Heart left ventricle (tissue), 16 donors: ENCODE measurements at places on chromosomes 4 and X.

GRCh38 chr4:1754336-1754735 lies 33.0 kb downstream of the TACC3 start:
- DNase-seq, result no peak

DNA sequence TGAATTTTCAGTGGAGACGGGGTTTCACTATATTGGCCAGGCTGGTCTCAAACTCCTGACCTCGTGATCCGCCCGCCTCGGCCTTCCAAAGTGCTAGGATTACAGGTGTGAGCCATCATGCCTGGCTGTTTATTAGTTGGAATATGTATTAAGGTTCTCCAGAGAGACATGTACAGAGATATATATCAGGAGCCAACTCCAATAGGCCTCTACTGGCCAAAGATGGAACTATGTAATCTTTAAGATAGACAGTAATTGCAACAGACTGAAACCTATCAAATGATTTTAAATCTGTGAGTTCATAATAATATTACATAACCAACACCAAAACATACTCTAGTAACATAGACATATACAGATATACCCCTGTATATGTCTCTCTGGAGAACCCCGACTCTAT lies 5.8 kb upstream of the DMP1 start:
- no peak for DNase-seq

DNA sequence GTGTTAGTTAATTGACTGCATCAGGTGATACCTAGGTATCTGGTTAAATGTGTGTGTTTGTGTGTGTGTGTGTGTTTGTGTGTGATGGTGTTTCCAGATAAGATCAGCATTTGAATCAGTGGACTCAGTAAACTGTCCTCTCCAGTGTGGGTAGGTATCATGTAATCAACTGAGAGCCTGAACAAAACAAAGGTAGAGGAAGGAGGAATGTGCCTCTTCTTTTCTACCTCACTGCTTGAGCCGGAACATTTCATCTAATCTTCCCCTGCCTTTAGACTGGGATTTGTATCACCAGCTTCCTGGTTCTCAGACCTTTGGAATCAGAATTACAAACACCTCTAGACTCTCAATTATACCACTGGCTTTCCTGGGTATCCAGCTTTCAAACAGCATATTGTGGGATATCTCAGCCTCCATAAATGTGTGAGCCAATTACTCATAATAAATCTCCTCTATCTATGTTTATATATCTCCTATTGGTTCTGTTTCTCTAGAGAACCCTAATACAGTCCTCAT lies 120.5 kb downstream of the TBCK start:
- DNase-seq, result no peak

- no peak for DNase-seq
Measured at GRCh38 chr4:184453365-184454160, 20.8 kb downstream of the IRF2 start.

DNA sequence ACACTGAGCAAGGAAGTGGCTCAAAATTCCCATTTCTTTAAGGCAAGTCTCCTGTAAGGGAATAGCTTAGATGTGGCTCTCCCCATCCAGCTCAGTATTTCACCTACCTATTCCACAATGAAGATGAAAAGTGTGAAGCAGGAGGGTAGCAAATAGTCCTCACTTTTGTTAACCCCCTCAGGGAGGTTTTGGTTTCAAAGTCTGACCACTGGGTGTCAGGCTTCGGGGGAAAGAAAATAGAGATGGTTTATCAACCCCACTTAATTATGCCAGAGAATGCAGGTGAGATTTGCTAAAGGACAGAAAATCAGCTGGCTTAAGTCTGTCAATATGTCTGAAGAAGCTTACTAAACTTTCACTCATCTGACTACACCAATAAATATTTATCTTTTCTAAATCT lies 69.5 kb downstream of the DHX15 start:
- DNase-seq, result no peak

- DNase-seq, result no peak
Measured at GRCh38 chr4:11512871-11513270, 84.2 kb upstream of the HS3ST1 start.
